ENCODE measurements at places on chromosomes 7 and 10. TPM values are rescaled to one million over a fixed set of nuclear protein-coding genes. Genes with fewer than 3 reads are reported as not detected.

DNA sequence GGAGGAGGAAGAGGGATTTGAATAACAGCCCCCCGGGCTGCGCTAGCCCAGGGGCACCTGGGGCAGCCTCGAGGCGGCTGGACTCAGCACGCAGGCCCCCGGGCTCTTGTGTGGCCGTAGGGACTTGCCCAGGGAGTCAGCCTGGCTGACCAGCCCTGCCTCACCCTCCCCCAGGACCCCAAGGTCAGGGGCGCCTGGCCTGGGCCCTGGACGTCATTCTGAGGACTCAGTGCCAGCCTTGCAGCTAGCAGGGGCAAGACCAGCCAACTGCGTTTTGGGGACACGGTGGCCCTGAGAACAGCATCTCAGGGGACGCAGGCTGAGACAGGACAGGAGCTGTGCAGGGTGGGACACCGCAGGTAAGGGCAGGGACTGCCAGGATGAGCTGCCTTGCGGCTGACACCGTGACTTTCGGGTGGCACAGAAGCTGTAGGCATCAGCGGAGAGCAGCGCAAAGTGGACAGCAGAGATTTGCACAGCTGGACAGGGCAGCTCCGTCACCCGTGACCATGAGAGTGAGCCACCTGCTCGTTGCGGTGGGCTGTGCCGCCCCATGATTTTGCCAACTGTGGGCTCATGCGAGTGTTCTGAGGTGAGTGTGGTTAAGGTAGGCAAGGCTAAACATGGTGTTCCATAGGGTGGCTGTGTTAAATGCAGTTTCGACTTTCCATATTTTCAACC lies 48.1 kb upstream of the UBE3C start:
- no peak for DNase-seq

Gene RASA4B
- 14.3 TPM for total RNA-seq

DNA sequence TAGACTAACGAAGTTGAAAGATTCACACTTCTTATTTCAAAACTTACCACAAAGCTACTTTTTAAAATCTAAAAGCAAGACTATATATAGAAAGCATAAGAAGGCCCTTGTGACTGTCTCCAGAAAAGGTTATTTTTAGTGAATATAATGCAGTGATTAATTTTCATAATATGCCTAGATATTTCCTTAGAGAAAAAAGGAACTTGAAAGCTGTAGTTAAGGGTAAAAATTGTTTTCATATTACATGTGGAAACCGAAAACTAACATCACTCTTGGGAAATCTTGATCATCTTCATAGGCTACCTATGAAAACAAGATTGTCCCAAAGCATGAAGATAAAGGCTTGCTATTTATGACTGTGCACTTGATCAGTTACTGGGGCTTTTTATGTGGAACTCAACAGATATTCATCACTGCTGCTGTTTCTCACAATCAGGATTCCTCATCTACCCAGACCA lies 223.2 kb downstream of the SH2D4B start:
- no peak for DNase-seq

Gene PVRIG
- total RNA-seq, result 0.94 TPM

- no peak for DNase-seq
Observed at GRCh38 chr7:149398195-149398820, 62.6 kb downstream of the ZNF777 start.

Gene MYOZ1
- total RNA-seq, result 2.1 TPM

DNA sequence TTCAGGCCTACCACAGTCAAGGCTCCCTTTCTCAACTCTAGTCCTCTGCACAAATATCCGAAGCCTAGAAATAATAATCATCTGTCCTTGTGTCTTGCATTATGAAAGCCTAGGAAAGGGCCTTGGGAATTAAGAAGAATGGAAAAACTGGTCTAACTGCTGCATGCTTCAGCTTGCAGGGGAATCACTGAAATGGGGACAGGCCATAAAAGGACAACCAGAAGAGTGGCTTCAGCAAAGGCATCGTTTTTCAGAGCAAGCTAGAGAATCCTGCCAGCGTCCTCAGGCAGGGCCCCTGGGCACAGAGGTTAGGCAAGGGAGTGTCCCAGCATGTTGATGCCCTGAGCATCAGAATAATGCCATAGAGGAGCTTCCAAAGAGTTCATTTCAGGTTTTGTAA lies 13.2 kb downstream of the ERVW-1 start:
- DNase-seq, result no peak

GRCh38 chr10:130215151-130215930 lies 79.2 kb downstream of the GLRX3 start:
- no peak for DNase-seq

Data from left cardiac atrium (tissue), 4 donors.